Cardiac muscle cell (in vitro differentiated cells and primary cell): ENCODE measurements at places on chromosomes 3 and 15. TPM values are rescaled to one million over a fixed set of nuclear protein-coding genes. Genes with fewer than 3 reads are reported as not detected.

DNA sequence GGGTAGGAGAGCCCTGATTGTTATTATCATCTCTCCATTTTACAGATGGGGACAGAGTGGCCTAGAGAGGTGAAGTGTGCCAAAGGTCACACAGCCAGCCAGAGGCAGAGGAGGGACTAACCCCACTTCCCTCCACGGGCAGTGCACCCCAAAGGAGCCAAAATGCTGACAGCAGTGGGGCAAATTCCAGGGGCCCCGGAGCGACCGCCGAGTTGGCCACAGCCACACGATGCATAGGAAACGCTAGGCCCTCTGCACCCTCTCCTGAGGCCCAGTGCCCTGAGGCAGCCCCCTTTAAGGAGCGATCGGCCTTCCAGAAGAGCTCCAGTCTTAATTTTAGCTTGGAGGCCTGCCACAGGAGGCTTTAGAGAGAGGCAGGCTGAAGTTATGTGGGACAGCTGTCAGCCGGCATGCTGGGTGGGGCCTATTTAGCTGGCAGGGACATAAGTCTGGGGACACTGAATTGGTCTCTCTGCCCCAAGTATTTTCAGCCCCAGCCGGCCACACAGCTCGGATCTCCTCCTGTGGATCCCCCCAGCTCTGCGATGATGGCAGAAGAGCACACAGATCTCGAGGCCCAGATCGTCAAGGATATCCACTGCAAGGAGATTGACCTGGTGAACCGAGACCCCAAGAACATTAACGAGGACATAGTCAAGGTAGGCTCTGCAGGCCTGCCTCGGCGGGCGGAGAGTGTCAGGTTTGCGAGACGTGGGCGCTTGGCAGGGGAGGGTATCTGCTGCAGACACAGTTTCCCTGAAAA lies at the start of gene CAV3:
TSS of gene CAV3 (plus strand) at position 471 of the 763 bp plus-strand sequence. CDS start at position 546, 75 bp downstream.
- no peaks in the 10 kb centered on the region for H3K36me3 ChIP-seq
- no peaks in the 10 kb centered on the region for H3K4me1 ChIP-seq
- H3K4me3 ChIP-seq = no peak within 1 kb of the TSS
- H3K27me3 ChIP-seq = no peaks in the 10 kb centered on the region
- H3K27ac ChIP-seq = peak within 1 kb of the TSS; percentile 27
- DNase-seq = peak; percentile 14

B3GALNT1 gene
- 10.8 and 12.5 TPM in 2 replicates for total RNA-seq

GRCh38 chr3:69914395-69914794 lies 85.1 kb upstream of the SAMMSON start:
- no peaks in the 10 kb centered on the region for H3K27me3 ChIP-seq
- H3K4me1 ChIP-seq = no peaks in the 10 kb centered on the region
- no peak overlapping the region for H3K27ac ChIP-seq
- no peak for DNase-seq
- no peak overlapping the region for H3K4me3 ChIP-seq
- H3K36me3 ChIP-seq = peaks cover 7% of the 10 kb centered on the region

CYP8B1 gene
- total RNA-seq = not detected in 2 replicates
